BJ (cell line): ENCODE measurements at places on chromosomes 3 and 15. TPM values are rescaled to one million over a fixed set of nuclear protein-coding genes. Genes with fewer than 3 reads are reported as not detected.

CA12 gene
- polyA plus RNA-seq: 13.1 and 16.9 TPM in 2 replicates

DNA sequence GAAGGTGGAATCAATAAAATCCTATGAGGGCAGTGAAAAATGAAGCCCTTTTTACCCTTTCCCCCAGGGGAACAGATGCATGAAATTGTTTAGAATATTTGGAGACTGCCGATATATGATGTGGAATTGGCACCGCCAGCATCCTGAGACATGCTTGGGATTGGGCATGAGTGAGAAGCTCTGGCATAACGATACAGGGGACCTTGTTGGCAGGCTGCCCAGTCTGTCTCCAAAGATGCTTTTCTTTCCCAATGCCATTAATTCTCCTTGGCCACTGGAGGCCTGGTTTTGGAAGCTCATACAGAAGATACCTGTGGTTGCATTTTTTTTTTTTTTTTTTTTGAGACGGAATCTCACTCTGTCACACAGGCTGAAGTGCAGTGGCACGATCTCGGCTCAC, 800.6 kb upstream of the LMCD1 start:
- no peak for DNase-seq

GRCh38 chr3:60758831-60759230, 492.4 kb downstream of the FHIT start:
- no peak for DNase-seq

DNA sequence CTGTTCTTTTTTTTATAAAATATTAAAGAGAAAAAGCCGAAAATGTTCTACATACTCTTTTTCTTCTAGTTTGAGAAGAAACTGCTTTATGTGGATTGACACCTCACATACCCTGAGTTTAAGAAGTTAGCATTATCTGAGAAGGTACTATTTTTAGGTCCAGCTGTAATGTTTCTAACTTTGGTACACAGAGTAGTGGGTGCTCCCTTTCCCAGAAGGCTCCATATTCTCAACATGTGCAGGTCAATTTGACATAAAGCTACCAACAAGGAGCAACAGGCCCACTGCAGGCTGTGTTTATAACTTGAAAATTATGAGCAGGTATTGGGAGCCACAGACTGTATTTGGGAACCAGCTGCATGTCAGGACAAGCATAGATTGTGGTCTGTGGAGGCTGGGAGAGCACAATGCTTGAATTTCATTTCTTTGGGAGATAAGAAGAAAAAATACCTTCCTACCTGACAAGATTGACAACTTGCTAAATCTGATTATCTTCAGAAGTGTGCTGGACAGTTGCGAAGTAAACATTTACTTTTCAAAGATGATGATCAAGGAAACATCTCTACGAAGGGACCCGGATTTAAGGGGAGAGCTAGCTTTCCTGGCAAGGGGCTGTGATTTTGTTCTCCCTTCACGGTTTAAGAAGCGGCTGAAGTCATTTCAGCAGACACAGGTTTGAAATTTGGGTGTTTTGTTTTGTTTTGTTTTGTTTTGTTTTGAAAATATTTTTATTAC, 57.2 kb downstream of the PPP2R3A start:
- no peak for DNase-seq

TAGLN3 gene
- 0.09 TPM in 1 of 2 replicates, not detected in the other for polyA plus RNA-seq

DNA sequence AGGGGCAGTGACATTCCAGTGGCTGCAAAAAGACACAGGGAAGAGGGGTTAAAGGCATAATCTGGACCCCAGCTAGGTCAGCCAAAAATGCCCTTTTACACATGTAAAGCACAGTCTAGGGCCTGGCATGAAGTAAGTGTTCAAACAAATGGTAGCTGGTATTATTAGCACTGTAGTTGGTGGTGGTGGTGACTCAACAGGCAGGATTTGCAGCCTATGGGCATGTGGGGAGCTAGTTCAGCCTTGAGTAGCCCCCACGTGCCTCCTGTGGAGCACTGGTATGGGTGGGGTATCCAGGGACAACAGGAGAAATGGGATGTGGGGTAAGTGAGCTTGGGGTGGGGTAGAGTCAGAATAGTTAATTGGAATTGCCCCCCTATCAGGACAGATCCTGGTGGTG, 27.6 kb downstream of the DNASE1L3 start:
- DNase-seq: no peak

DOCK3 gene
- polyA plus RNA-seq: 0.09 and 0.11 TPM in 2 replicates

CHL1 gene
- polyA plus RNA-seq: not detected in 2 replicates

GRCh38 chr3:101725194-101725889, 928 bp downstream of the CEP97 start:
- DNase-seq: no peak

- no peak for DNase-seq
Observed at GRCh38 chr3:14152233-14152962, 26.0 kb downstream of the XPC start.

- no peak for DNase-seq
Observed at GRCh38 chr3:42691816-42692666, 6.7 kb downstream of the KLHL40 start.

DNA sequence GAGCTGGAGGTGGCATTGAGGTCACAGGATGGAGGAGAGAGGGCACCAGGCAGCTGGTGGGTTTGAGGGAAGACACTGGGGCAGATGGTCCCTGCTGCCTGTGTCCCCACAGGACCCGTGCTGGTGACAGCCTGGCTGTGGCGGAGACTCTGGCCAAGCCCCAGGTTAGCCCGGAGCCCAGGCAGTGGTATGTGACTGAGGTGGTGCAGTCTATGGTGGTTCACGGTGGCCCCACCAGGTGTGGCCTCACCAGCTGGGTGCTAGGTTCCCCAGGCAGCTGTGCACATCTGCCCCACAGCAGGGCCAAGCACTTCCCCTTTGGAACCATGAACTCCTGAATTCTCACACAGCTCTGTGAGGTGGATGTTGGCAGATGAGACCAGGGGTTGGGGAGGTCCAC, 15.4 kb downstream of the PLXNA1 start:
- no peak for DNase-seq

DNA sequence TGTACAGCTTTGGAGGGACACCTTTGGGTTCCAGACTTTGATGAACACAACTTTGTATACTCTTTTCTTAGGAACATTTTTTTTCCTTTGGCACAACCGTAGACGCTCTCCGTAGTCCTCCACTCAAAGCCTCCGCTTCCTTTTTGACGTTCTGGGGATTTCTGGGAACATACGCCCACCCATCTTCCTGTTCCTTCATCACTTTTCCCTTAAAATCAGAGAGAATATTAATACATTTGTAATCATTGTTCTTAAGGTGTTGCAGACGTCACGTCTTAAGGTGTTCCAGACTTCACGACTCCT, 405 bp upstream of the SPG21 start:
- DNase-seq: no peak

DNA sequence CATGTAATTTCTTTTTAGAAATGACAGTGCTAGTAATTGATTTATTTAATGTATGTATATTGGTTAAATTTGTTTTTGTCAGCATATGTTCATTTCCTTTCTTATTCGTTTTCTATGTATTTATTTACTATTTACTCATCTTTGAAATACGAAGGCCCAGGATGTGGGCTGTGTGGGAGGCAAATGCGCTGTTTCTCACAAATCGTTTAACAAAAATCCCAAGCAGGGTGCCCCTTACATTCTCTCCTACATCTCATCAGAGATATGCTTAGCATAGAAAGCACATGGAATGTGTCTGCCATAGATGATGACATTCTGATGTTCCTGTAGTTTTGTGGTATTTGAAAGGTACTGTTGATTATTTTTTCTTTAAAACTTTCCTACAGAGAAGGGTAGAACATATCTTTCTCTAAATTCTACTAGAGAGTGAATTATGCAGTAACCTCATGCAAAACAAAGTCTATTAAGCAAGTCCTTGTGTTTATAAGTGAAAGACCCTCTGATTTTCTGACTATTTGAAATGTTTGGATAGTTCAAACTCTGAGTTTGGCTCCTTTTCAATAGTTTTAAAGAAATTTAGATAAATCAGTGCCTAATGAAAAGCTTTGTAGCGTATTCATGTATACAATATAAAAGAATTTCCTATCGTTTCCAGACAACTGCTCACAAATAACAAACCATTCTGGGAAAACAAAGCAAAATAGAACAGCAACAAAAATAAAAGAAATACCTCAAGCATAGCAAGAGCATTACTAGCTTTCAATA, 111.1 kb upstream of the VGLL3 start:
- DNase-seq: no peak

- DNase-seq: no peak
Observed at GRCh38 chr3:3170998-3171397, 8.5 kb downstream of the CRBN start.

WDR72 gene
- polyA plus RNA-seq: not detected in 2 replicates
